ENCODE measurements at places on chromosomes 3 and 15.

- DNase-seq: no peak
These were observed 11.9 kb downstream of the OXSM start for GRCh38 chr3:25801786-25802185.

GRCh38 chr3:40308725-40309417 is 636 bp upstream of the EIF1B start:
- DNase-seq: no peak

DNA sequence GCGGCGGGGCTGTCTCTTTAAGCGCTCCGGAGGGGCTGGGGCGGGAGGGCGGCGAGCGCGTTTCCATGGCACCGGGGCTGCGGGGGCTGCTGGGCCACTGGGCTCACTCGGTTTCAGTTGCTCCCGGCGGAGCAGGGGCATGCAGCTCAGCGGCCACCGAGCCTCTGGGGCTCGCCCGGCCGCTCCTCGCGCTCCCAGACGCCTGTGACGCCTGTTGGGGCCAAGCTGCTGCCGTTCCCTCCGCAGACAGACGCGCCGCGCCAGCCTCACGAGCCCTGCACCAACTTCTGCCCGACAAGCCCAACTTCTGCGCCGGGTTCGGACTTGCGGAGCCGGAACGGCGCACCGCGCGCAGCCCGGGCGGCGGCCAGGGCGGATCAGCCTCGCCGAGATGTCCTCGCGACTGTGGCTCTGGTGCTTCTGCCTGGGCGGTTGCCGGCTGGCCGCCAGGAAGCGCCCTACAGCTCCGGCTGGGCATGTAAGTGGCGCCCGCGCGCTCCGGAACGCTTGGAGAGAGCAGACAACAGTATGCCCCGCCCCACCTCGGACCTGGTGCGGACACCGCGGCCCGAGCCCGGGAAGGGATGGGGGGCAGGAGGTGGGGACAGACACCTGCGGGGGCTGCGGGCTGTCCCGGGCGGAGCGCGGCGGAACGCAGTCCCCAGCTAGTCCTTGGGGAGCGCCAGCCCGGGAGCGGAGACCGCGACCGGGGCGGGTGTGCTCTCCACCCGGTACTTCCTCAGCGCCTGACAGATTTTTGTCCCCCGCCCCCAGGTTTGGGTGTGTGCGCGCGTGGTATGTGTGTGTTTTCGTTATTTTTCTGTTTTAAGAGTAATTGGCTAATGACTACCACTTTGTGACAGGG is 154.1 kb upstream of the GOLIM4 start:
- no peak for DNase-seq

- DNase-seq: peak; percentile 18
These were observed 20.5 kb downstream of the WDR73 start for GRCh38 chr15:84633311-84634227.

- DNase-seq: no peak
These were observed at the start of gene KCNAB1 for GRCh38 chr3:156120528-156121251. KCNAB1 (plus strand) TSS chr3:156120578.

All from activated naive CD4-positive, alpha-beta T cell (primary cell).